ENCODE measurements at places on chromosomes 1 and 21. TPM values are rescaled to one million over a fixed set of nuclear protein-coding genes. Genes with fewer than 3 reads are reported as not detected.

Gene SLC22A15
- total RNA-seq: 0.35 TPM

Gene CD244
- total RNA-seq: not detected

DNA sequence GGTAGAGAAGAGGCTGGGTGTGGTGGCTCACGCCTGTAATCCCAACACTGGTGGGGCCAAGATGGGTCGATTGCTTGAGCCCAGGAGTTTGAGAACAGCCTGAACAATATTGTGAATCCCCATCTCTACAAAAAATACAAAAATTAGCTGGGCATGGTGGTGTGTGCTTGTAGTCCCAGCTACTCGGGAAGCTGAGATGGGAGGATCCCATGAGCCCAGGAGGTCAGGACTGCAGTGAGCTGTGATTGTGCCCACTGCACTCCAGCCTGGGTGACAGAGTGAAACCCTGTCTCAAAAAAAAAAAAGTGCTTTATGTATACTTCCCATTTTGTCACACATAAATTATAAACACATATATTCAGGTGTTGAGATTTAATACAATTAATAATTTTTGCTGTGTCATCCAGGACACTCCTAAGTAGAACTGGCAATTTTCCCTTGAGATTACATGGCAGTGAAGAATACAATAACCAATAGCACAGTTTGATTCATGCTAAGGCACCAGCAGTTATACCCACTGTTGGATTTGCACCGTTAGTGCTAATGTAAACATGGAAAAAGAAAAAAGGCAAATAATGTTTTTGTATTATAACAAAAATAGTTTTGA is 15.5 kb downstream of the GABPB2 start:
- no peak for DNase-seq

GRCh38 chr1:94281361-94282142 is 44.2 kb upstream of the ARHGAP29 start:
- DNase-seq: no peak

DNA sequence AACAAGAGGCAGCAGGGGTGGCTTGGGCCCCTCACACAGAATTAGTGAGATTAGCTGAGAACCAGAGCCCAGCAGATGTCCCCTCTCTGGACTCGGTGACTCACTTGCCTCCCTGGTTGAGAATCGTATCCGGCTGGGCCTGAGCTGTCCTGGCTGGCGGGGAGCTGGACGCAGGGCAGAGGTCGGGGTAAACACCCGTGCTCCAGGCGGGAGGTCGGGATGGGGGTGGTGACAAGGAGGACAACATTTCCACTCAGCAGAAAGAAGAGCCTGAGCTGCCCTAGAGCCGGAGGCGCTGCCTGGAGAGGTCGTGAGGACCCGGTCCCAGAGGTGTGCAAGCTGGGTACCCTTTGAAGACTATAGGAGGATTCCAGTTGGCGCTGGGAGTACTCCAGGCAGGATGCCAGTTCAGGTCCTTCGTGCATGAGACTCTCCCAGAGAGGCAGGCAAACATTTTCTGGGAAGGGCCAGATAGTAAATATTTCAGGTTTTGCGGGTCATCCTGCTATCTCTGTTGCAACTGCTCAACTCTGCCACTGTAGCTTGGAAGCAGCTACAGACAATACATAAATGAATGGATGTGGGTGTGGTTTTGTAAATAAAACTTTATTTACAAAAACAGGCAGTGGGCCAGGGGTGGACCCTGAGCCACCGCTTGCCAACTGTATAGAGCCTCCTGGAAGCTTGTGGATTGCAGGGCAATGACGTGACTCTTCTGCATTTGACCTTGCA is 116.8 kb upstream of the WNT4 start:
- no peak for DNase-seq

GRCh38 chr1:236072001-236072400 is 7.1 kb upstream of the NID1 start:
- no peak for DNase-seq

Gene CIART
- total RNA-seq: 15.8 TPM

Gene HSD3B2
- not detected for total RNA-seq

DNA sequence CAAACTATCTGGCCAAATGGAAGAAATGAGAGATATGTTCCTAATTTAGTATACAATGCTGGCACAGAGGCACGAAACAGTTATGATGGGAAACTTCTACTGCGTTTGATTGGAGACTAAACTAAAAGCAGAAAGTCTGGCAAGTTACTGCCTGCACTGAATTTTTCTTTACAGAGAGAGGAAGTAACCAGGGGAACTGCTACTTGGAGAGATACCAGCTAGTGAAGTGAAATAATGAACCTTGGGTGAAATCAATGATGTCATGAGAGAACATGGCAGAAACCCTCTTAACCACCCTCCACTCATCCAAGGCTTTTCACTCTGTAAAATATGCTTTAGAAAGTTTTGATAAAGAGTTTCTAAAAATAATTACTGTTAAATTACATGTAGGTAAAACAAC is 29.3 kb downstream of the NIBAN1 start:
- DNase-seq: no peak

Gene TCHH
- total RNA-seq: not detected

DNA sequence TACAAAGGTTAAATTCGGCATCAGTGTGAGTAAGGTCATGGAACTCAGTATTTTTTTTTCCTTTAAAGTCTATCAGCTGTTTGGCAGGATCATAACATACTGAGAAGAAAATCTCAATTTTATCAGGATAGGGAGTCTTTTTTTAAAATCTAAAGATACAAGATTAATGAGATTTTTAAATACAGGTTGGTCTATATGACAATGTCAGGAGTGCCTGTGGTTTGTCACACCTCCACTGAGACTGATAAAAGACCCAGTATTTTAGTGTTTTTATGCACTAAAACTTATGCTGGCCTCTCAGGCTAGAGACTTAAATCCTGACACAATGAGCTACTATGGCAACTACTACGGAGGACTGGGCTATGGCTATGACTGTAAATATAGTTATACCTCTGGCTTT is at the start of gene KRTAP20-3:
Gene KRTAP20-3, plus strand, starts transcription at position 301 of the 400 bp plus-strand sequence.
- DNase-seq: no peak

GRCh38 chr1:43220905-43221778 is 48.6 kb upstream of the TMEM125 start:
- DNase-seq: no peak

GRCh38 chr1:156602557-156602993 is 1.3 kb upstream of the GPATCH4 start:
- DNase-seq: no peak

GRCh38 chr1:31027693-31028526 is 37.6 kb downstream of the PUM1 start:
- DNase-seq: no peak

Gene NKAIN1
- 1.4 TPM for total RNA-seq

GRCh38 chr1:51519048-51519864 is at the start of gene EPS15:
Gene EPS15, minus strand, starts transcription at chr1:51519266. Its CDS starts 35 bp downstream, at chr1:51519231.
- peak; percentile 86 for DNase-seq

Gene C4BPB
- 0.46 TPM for total RNA-seq

GRCh38 chr1:176531921-176532897 is 69.2 kb downstream of the PAPPA2 start:
- DNase-seq: no peak

- DNase-seq: no peak
Measured at GRCh38 chr1:245046769-245047168, 108.0 kb upstream of the KIF26B start.

Gene CCT3
- total RNA-seq: 147 TPM

DNA sequence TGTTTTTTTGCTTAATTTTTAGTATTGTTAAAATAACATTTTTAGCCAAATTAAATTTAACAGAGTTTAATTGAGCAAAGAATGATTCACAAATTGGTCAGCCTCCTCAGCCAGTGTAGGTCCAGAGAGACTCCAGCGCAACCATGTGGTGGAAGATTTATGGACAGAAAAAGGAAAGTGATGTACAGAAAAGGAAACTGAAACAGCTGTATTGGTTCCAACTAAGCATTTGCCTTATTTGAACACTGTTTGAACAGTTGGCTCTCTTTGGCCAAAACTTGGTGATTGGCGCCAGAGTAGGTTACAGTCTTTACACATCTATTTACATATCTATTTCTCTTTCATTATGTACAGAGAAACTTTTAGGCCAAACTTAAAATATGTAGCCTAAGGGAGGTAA is 19.4 kb downstream of the RPS6KC1 start:
- no peak for DNase-seq

DNA sequence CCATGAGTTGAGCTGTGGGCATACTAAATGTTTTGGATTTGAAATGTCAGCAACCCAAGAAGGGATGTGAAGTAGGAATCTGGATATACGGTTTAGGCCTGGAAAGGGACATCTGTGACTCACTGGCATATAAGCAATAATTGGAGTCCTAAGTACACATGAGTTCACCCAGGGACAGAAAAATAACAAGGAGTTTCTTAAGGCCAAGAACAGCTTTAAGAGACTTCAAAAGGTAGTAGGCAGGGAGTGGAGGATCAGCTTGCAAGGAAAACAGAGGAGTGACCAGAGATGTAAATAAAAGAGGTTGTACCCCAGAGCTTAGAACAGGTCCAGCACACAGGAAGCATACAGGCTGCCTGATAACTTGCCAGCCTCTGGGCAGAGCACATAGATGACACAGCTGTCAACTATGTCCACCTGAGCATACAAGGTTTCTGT is 28.1 kb downstream of the TMEM50B start:
- no peak for DNase-seq

DNA sequence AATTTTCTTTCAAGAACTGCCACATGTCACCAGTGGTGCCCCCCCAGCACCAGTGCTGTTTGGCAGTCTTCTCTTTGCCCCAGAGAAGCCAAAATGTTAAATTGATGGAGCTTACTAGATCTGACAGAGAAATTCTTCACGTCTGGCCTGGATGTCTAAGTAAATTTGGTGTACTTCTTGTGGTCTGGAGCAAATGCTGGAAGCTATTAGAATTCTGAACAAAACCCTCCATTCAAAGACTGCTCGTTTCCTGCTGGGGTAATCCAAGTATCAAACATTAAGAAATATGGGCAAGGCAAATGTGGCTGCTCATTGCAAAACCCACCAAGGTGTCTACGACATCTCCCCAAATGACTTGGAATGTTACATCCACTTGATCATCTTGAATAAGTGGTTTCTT is 92.3 kb downstream of the ROR1 start:
- DNase-seq: no peak

- no peak for DNase-seq
Measured at GRCh38 chr1:155321639-155322503, 1.2 kb downstream of the RUSC1 start.

DNA sequence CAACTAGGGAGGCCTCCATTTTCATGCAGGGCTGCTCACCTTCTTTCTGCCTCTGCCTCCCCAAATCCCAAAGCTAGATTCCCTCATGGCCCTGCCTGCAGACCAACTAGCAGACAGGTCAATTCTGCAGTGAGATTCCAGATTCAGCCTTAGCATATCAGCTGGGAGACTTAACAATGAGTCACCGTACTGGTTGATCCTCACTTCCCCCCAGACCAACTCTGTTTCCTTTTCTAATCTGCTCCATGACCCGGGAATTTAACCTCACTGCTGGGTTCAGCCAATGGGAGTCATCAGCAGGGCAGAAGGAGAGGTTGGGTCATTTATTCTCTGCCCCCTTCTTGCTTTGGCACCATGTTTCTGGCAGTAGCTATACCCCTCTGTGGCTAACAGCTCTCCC is 140.6 kb upstream of the GRIK3 start:
- no peak for DNase-seq

- no peak for DNase-seq
Measured at GRCh38 chr1:203186091-203186445, 436 bp downstream of the CHI3L1 start.

- DNase-seq: no peak
Measured at GRCh38 chr1:63693944-63694571, 79.8 kb upstream of the ROR1 start.

Gene ADORA3
- 1.0 TPM for total RNA-seq

Gene ARHGEF16
- 0.55 TPM for total RNA-seq

DNA sequence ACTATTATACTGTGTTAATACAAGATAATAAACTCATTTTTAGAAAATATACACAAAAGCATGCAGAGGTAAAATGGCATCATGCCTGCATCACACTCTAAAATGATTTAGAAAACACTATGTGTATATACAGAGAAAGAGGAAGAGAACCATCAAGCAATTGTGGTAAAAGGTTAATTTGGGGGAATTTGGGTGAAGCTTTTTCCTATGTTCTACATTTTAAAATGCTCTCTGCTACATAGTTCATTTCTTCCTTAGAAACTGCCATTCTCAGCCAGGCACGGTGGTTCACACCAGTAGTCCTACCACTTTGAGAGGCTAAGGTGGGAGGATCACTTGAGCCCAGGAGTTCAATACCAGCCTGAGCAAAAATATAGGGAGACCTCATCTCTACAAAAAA is 44.1 kb downstream of the GON4L start:
- no peak for DNase-seq

Gene SGIP1
- total RNA-seq: 3.3 TPM

Gene SAMD11
- total RNA-seq: not detected

GRCh38 chr1:167678422-167678821 is 43.4 kb upstream of the MPZL1 start:
- no peak for DNase-seq

DNA sequence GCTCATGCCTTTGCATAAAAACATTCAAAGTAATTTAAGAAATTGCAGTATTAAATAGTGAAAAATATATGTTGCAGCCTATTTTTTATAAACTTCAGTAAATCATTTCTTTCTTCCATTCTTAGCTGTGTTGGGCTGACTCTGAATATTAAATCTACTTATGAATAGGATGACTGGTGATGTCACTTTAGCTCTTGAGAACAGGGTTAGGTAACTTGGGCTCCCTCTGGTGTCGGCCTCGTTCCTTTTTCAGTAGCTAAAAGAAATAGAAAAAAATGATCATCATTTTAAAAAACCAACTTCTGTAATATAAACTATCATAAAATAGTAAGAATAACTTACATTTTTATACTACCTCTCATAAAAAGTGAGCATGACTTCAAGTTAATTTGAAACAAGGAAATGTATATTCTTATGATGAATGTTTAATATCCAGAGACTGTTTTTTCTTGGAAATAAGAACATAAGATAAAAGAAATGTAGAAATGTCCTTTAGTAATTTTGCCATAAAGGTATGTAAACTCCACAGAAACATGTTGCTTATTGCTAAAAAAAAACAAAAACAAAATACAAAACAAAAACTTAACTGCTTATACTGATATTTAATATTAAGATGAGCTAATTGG is 26.8 kb upstream of the NCAM2 start:
- DNase-seq: no peak

Gene KLHDC7A
- total RNA-seq: not detected

DNA sequence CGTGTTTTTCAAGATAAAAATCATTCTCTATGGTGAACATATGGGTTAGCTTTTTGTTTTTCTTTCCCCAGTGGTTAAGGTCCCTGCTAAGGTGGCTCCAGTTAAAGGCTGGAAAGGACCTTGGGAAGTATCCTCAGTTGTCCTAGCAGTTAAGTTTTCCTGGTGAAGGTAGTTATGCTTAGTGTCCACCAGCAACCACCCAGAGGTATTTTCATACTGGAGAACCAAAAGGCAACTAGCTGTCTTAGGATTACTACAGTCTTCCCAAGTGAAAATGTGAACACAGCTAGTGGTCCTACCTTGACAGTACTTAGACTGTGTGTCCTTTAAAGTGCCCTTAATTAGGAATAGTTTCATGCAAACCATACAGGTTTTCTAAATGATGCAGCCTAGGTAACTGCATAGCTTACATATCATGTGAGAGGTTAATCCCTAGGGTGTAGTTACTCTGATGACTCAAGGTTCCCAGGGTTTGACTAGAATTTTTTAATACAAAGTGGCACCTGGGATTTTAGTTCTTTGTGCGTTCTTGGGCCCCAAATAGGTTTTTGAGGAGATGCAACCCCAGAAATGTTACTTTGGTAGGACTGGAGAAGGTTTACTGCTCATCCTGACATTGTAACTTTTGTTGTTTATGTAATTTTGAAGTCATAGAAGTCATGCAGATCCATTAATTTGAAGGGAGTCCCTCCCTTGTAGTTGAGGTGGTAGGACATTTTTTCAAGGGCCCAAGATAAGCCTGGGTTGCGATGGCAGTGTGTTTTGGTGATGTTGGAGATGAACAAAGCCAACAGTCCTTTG is 36.5 kb downstream of the YY1AP1 start:
- no peak for DNase-seq

Data from gastrocnemius medialis (tissue), 4 donors.